ENCODE measurements at places on chromosomes 6 and 20.

DNA sequence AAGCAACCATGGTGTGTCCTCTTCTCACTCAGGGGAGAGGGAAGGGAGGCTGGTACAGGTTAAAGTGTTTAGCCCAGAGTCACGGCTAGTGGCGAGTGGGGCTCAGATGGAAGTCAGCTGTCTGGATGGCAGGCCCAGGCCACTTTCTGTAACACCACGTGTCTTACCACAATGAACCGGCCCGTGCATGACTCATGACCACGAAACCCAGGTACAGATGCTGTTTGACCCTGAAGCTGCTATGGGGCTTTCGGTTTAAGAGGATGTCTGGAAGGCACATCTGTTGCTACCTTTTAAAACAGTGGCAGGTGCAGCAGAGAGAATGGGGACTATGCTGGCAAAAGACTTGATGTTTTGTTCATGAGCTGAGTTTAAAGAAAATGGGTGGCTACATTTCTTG, 36.5 kb upstream of the MPC1 start:
- DNase-seq: peak; percentile 41

DNA sequence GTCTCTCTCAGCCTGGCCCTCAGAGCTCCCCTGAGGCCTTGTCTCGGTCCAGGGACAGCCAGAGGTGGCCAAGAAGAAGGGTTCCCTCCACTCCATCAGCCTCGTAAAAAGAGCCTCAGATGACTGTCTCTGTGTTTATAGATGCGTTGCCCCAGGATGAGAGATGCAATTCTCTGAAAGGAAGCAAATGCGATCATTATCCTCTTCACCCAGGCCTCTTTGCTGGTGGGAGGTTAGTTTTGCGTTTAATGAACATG, 90.4 kb downstream of the YTHDF1 start:
- DNase-seq: no peak

GRCh38 chr6:43877463-43878126, 107.6 kb downstream of the VEGFA start:
- no peak for DNase-seq

DNA sequence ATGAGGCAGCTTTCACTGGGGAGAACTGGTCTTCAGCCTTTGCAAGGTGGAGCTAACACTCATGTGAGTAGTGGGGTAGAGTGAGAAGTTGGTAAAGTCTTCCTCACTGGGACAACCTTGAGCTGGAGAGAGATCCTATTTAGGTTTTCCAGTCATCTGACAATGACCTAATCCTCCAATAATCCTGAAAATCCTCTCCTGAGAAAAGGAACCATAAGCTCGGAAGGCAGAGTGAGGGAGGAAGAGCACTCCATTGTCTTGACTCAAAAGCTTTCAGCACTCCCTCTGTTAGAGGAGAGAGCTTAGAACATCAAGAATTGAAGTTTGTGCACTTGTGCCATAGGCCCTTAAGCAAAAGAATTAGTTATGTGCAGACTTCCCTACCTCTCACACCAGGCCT, 77.8 kb downstream of the TRAM2 start:
- no peak for DNase-seq

GRCh38 chr20:35298264-35298663, 6.0 kb upstream of the FAM83C start:
- DNase-seq: no peak

DNA sequence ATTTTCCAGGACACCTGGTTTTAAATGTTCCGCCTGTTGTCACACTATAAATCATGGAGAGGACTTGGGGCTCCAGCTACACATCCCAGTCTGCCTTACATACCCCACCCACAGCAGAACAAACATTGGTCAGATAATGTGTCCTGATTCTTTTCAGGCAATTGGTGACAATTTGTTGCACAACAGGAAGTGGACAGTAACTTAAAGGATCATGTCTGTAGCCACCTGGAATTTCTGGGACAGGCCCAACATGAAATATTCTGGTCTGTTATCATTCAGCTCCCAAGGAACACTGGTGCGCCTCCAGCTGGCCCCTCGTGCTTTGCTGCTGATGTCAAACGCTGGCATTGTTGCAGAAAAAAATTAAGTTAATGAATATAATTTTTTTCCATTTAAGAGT, 117.2 kb downstream of the SOBP start:
- DNase-seq: no peak

DNA sequence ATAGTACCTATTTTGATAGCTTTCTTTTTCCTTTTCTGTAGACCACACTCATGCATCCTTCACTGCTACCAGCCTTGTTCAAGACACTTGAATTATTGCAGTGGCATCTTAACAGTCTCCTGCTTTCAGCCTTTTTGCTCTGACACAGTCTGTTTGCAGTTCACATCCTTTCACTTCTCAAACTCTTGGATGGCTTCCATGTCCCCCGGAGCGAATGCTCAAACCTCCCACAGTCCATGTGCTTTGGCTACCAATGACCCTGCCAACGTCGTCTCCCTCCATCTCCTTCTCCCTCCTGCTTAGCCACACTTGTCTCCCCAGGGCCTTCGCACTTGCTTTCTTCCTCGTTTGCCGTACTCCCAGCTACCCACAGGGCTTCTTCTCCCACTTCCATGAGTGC, 270.0 kb upstream of the ZFP64 start:
- no peak for DNase-seq

GRCh38 chr6:147081076-147081609, 123.1 kb upstream of the STXBP5 start:
- no peak for DNase-seq

- DNase-seq: no peak
Observed at GRCh38 chr6:144283646-144284477, 1.3 kb upstream of the UTRN start.

- DNase-seq: no peak
Observed at GRCh38 chr20:20737158-20737557, 24.7 kb upstream of the RALGAPA2 start.
